ENCODE measurements at places on chromosomes 5 and 9.

DNA sequence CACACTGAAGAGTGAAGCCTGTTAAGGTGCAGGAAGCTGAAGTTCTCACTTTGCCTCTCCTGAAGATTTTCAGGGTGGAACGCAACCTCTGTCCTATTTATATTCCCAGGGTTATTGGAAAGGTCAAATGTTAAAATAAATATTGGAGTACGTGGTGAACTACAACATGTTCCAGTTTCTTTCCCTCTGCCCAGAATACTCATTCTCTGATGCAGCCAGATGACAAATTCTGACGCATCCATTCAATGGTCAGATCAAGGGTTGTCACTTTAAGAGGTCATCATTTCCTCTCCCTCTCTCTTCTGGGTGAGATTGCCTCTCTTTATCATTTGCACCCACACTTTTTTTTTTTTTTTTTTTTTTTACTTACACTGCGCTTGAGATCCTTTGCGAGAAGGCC lies 277.1 kb downstream of the BRINP1 start:
- DNase-seq = no peak

DNA sequence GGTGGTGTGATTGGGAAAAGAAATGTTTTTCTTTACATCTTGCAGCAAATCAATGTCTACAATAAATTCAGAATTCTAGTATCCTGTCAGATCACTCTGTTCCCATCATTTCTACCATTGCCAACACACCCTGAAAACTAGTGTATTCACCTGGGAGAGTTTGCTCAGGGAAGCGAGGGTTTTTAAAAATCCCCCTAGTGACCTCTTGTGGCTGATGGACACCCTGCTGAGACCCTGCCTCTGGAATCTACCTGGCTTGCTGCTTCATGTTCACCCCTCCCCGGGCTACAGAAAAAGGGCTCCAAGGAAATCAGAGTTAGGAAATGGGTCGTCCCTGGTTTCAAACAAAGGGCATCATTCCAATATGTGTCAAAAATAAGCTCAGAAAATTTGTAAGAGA lies 21.4 kb upstream of the ALDOB start:
- DNase-seq = no peak

- DNase-seq = no peak
These were observed 4.3 kb downstream of the MTRR start for GRCh38 chr5:7873216-7873615.

GRCh38 chr5:138245717-138246116 lies 28.7 kb downstream of the GFRA3 start:
- DNase-seq = no peak

- DNase-seq = no peak
These were observed 5.0 kb upstream of the COL23A1 start for GRCh38 chr5:178595150-178595549.

DNA sequence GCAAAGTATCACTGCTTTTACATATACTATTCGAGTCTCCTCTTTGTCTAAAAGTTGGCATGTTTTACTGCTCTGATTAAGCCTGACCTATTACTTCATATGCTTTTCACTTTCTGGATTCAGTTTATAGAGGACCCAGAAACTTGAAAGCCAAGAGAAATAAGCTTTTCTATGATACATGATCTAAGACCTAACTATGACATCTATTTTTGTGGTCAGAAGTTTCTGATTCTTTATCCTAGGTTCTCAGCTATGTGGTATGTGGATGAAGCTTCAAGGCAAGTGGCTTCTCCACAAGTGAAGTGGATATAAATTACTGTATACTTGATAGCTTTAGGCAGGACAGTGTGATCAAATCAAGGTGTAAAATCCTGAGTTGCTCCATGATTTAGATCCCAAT lies 6.3 kb downstream of the EDIL3 start:
- DNase-seq = no peak

- DNase-seq = no peak
These were observed 49.8 kb upstream of the MTMR12 start for GRCh38 chr5:32362527-32362926.

DNA sequence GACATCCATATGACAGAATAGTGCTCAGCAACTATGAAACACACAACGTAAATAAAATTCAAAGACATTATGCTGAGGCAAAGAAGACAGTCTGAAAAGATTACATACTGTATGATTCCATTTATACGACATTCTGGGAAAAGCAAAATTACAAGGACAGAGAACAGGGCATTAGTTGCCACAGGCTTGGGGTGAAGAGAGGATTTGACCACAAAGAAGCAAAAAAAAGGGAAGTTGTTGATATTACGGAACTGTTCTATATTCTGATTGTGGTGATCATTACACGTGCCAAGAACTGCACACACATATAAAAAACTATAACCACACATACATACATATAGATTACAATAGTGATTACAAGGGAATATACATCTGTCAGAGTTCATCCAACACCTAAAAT lies 24.1 kb downstream of the CDK5RAP2 start:
- no peak for DNase-seq

- DNase-seq = no peak
These were observed 564.5 kb upstream of the ADAMTS16 start for GRCh38 chr5:4575608-4576007.

DNA sequence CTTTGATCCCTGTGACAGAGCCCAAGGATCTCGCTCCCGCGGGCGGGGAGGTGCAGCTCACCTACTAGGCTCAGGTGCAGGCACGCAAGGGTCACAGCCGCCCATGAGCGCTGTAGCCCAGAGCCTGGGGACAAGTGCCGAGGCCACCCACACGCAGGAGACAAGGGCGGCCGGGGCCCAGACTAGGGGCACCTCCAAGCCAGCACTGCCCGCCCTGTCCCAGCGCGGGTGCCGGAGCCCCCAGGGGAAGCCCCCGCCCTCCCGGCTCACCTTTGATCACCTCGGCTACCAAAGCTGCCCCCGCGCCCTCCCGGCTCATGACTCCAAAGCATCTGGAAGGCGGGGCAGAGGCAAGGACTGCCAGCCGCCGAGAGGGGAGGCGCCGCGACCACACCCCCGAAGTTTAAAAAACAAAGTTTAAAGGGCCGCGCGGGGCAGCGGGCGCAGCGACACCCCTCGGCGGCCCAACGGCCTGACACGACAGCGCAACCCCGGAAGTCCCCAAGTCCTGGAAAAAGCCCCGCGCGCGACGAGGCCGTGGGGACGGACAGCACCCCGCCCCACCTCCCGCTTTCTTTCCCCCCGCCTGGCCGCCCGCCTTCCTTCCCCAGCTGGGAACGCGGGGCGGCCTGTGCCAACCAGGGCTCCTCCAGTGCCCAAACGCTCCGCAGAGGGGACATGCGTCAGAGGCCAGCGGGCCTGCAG lies 53.0 kb downstream of the CDC14B start:
- DNase-seq = no peak

GRCh38 chr9:81035171-81035570 lies 654.2 kb downstream of the TLE1 start:
- DNase-seq = no peak

- no peak for DNase-seq
These were observed 221.8 kb downstream of the SNX18 start for GRCh38 chr5:54739371-54739770.

DNA sequence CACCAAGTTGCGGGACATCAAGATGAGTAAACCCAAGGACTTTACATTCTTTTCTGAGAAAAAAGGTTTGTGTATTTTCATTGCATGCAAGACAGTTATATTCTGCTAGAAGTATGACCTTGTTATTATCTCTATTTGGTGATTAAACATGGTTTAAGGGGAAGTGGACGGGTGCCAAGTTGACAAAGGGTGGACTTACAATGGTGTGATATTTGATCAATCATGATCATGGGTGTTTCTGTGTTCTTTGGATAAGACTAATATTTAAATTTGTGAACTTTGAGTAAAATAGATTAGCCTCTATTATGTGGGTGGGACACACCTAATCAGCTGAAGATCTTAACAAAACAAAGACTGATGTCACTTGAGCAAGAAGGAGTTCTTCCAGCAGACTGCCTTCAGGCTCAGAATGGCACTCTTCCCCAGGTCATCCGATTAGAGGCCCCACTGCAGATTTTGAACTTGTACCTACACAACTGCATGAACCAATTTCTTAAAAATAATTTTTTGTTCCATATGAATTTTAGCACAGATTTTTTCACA lies 782.9 kb downstream of the CDH12 start:
- no peak for DNase-seq

DNA sequence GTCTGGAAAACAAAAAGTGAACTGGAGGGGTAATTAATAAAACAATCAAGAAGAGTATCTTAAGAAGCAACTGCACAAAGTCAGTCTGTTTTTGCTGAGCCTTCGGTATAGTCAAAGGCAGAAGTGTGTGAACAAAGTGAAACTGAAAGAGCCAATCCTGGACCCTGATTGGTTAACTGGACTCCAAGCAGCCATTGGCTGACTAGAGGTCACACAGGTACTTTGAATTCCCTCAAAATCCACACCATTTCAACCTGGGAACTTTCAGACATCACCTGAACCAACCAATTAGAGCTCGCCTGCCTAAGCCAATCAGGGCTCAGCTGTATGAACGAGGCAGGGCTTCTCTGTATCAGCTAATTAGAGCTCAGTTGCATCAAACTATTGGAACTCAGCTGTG lies 286.7 kb downstream of the TLE4 start:
- no peak for DNase-seq

- DNase-seq = no peak
These were observed 15.1 kb downstream of the PDLIM4 start for GRCh38 chr5:132272311-132273210.

DNA sequence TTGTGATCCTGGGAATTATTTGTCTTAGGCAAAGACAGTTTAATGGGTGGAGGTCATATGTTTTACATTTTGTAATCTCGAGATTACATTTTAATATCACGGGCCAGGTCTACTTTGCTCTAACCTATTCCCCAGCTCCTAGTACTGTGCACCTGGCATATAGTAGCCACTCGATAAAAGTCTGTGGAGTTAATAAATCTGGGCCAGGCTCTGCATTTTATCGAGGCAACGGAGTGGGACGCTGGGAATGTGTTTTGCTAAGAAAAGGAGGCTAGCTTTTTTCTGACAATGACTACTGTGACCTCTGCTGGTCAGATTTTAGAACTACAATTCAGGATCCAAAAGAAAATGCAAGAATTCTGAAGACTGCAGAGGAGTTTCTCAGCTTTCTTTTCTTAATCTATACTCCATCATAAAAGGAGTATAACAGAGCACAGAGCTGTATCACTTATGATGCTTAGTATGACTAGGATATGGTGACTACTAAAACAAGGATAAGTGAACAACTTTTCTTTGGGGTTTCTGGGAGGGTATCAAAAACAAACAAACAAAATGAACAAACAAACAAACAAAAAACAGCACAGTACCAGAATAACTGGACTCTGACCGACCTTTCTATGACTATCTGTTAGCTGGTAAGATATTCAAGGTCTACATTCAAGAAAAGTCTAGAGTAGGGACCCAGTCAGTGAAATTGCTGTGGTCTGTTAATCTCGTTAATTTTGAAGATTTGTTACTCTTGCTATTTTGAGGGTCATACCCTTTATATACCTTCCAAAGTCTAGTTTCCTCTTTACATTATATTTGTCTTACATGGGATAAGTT lies 46.1 kb upstream of the CER1 start:
- DNase-seq = peak; percentile 21

- no peak for DNase-seq
These were observed 38.4 kb downstream of the HRH2 start for GRCh38 chr5:175696139-175696854.

DNA sequence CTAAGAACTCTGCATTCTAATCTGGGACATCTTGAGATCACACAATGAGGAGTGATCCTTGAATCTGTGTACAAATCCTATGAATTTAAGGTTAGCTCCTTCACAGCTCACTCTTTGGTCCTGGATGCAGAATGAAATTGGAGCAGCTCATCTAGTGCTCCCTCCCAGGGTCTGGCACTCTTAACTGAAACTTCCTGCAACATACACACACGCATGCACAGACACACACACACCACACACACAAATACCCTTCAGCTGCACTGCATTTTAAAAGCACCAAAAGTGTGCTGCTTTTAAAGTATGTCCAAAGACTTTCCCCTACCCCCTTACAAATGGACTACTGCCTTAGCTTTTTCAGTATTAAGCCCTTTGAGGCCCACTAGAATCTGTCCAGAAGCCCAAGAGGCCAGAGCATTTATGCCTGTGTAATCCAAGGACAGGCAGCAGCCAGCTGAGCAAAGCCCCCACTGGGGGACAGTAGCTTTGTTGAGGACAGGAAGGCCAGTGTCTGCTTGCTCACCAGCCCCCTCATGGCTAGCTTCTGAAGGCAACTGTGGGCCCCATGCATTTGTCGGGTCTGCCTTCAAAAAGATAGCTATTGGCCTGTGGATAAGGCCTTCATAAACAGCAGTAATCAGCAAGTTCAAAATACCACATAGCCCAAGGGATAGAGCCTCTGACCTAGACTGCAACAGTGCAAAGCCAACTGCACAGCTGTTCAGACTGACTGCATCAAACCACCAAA lies 43.6 kb downstream of the CDO1 start:
- DNase-seq = no peak

GRCh38 chr9:36006549-36007315 lies 30.0 kb upstream of the RECK start:
- DNase-seq = no peak

GRCh38 chr9:133711428-133712220 lies 26.5 kb downstream of the SARDH start:
- peak; percentile 37 for DNase-seq

GRCh38 chr9:123450098-123450770 lies 94.2 kb downstream of the CRB2 start:
- no peak for DNase-seq

GRCh38 chr5:35046774-35047173 lies 975 bp downstream of the AGXT2 start:
- DNase-seq = peak; percentile 88

DNA sequence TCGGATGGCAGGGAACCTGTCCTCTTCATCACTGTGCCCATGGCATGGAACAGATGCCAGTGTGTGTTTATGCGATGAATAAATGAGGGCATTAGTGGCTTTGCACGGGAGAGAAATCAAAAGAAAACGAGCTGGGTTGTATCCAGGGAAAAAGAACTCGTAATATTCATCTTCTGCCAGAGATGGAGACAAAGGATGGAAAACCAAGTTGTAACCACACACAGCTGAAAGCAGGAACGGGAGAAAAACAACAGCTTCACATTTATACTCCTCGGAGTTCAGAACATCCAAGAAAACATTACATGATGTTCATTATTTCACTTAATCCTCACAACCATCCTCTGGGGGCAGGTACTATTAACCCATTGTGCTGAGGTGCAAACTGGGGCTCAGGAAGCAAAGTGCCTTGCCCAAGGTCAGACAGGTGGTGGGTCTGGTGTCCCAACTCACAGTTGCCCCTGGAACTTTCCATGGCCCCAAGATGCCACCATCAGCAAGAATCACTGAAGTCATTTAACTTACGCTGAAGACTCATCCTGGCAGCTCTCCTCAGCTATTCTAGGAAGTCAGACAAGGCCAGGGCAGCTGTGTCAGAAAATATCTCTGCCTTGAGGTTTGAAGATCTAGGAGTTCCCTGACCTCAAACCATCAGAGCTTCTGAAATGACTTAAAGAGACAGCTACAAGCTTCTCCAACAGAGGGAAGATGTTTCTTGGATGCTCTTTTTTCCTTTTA lies 250.4 kb downstream of the NSG2 start:
- no peak for DNase-seq

DNA sequence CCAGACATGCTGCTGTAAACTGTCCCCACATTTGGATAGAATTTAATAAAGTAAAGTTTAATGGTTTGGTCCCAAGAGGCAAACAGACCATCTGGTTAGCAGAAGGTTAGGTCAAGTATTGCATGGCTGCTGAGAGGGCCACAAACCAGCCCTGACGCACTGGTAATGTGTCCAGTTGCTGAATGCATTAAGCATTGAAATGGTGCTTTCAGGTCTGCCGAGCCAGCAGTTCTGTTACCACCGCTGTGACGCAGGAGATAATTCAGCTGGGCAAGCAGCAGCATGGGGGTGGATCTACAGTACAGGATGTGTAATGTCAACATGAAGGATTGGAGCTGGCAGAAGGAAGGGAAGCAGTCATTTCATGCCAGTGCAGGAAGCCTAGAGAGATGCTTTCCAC lies 16.0 kb downstream of the ZNF462 start:
- peak; percentile 85 for DNase-seq

Data from AG04450 (cell line).